Left cardiac atrium (tissue), 4 donors: ENCODE measurements at places on chromosomes 4 and X. TPM values are rescaled to one million over a fixed set of nuclear protein-coding genes. Genes with fewer than 3 reads are reported as not detected.
A peak's percentile ranks its signal among the peaks of the same experiment; 100 is the strongest.

BRS3 gene
- total RNA-seq = not detected

MAGEC3 gene
- total RNA-seq = not detected

XAGE5 gene
- not detected for total RNA-seq

DAPP1 gene
- 1.5 TPM for total RNA-seq

NR0B1 gene
- not detected for total RNA-seq

GRCh38 chr4:2069986-2070385 lies 10.9 kb downstream of the NAT8L start:
- DNase-seq = no peak

DNA sequence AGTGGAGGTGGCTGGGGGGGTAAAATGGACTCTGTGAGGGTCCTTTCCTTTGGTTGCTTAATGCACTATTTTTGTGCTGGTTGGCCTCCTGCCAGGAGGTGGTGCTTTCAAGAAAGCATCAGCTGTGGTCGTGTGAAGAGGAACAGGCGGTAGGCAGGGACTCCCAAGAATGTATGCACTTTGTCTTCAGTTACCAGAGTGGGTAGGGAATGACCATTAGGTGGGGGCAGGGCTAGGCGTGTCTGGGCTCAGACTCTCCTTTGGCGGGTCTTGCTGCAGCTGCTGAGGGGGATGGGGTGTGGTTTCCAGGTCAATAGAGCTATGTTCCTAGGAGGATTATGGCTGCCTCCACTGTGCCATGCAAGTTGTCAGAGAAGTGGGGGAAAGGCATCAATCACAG lies 509.0 kb downstream of the PCDH19 start:
- DNase-seq = no peak

DNA sequence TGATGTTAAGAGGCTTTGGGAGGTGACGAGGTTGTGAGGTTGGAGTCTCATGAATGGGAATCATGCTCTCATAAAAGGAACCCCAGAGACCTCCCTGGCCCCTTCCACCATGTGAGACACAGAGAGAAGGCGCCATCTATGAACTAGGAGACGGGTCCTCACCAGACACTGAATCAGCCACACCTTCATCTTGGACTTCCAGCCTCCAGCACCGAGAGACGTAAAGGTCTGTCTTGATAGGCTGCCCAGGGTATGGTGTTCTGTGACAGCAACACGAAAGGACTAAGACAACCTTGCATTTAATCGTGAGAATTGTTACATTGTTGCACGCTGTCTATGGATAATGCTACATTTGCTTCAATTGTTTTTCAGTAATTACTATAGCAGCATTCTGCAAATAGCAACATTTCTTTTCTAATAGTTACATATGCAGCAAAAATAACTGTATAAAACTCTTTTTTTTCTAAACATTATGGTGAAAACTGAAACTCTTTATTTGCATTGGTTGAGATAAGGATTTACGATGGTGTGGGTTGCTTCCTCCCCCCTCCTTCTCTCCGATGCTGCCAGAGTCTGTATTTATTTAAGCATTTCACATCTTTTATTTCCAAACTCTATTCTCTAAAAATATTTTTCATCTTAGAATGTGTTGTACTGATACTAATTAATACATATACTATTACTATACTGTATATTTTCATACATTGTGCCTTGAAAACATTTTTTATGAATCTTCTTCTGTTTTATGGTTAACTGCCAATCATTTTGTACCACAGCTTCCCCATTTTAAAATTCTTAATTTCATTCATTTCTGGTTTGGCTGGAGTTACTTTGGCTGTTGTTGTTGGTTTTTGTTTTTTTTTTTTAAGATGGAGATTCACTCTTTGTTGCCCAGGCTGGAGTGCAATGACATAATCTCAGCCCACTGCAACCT lies 26.4 kb upstream of the AKAP17A start:
- no peak for DNase-seq

DNA sequence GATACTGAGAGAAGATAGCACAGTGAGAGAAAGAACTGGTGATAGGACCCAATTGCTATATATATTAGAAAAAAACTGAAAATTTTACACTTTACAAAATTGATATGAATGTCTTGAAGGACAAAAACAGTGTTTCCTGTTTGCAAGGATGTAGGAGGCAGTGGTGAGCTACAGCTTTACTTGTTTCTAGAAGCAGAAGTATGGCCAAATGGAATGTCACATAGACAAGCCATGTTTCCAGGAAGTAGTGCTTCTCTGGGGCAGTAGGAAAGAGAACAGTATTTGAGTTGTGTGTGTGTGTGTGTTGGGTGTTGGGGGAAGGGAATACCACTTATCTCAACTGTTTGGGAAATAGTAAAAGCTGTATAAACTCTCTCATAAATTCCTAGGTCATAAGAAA lies 60.9 kb upstream of the IBSP start:
- DNase-seq = no peak

GRCh38 chr4:158769175-158769921 lies 522 bp downstream of the FNIP2 start:
- DNase-seq = peak; percentile 45

- peak; percentile 38 for DNase-seq
These were observed 14.4 kb downstream of the MCUB start for GRCh38 chr4:109574443-109574850.
